MG63 (cell line): ENCODE measurements at places on chromosomes 1 and 21. TPM values are rescaled to one million over a fixed set of nuclear protein-coding genes. Genes with fewer than 3 reads are reported as not detected.
A peak's percentile ranks its signal among the peaks of the same experiment; 100 is the strongest.

Gene ALPL
- 1.9 and 4.2 TPM in 2 replicates for total RNA-seq

DNA sequence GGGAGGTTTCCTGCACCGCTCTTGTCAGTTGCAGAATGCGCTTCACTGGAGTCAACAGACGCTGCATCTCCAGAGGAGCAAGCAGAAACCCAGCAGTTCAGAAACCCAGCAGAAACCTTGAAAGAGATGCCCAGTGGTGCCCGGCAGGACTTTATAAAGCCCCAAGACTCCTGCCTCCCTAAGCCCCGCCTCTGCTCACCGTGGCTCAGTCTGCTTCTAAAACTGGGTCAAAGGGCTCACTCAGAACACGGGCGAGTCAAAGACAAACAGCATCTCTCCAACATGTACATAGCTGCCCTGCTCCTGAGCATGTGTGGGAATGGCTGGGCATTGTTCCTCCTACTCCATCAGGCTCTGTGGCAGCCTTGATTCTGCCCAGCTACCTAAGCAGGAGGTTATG lies at the start of gene HMGCS2:
Gene HMGCS2 (minus strand): TSS at position 128 of the 400 bp plus-strand sequence. CDS start 61 bp downstream, at position 67.
- DNase-seq: no peak

GRCh38 chr1:157288492-157288891 lies 150.3 kb upstream of the ETV3 start:
- peak; percentile 12 for DNase-seq

- no peak for DNase-seq
Measured at GRCh38 chr1:17892851-17893250, 137.7 kb downstream of the ACTL8 start.

GRCh38 chr1:15849775-15850324 lies 2.3 kb downstream of the SPEN start:
- DNase-seq: peak; percentile 73

DNA sequence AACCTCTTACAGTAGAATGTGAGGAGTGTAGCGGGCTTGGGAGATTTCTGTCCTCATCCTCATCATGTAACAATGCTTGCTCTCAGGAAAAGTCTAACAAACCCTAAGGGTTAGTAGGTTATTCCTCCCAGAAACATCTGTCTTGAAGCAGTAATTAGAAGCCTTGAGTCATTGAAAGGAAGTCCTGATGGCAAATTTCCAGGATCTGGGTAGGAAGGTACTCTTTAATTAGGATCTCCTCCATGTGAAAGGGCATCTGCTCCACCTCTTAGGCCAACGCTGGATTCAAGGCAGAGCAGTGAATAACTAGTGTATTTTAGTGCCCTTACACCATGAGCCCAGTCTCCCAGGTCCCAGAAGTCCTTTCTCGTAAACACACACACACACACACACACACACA lies 106.6 kb upstream of the BARHL2 start:
- no peak for DNase-seq

DNA sequence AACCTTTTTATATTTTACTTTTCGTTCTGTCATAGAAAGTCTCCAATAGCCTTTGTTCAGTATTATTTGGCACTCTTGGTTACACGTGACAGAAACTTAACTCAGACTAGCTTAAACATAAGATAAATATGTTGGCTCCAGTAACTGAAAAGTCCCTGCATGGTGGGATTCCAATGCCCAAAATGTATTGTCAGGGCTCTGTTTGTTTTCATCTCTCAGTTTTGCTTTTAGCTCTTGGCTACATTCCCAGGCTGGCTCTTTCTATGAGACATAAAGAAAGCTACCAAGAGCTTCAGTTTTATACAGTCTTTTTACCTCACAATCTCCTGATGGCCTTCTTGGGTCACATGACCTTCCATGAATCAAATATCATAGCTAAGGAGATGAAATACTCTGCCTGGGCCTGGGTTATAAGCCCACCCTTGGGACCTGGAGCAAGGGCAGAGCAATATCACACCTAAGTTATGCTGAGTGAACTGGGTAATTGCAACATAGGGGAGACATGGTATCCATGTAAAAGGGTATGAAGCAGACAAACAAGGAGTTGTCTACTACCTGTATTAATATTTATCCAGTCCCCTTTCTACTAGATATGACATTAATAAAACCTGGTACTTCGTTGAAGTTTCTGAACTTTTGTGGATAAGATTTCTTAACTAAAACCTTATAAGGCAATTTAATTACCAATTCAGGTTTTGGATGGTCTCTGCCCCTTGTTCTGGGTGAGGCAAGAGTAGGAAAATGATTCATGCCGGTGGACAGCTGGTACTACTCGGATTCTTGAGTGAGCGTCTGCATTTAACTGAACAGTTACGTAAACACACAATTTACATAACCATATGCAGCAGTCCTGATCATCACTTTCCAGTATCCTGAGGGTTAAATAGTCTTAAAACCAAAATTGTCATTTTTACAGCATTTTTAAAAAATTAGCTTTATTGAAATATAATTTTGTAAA lies 442.3 kb downstream of the GPATCH2 start:
- peak; percentile 73 for DNase-seq
